Eye (tissue), 1 donor: ENCODE measurements at places on chromosomes 16 and 17.

GRCh38 chr16:17173281-17173680 is 297.5 kb downstream of the XYLT1 start:
- DNase-seq, result no peak

DNA sequence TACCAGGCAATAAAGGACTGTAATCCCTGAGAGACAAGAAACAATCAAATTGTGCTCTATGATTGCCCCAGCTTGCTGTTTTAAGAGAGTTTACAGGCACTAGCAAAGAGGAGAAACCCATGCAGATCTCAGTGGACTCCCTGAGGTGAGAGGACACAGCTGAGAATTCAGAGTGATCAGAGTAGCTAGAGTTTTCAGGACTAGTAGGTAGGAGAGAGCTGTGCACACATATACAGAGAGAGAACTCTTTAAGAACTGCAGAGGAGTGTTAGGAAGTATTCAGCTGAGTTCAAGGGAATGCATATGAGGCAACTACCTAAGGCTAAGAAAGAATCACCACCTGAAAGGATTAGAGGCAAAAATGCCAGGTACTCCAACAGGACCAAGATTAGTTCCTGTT is 904.8 kb downstream of the CDH8 start:
- no peak for DNase-seq

GRCh38 chr17:80365983-80366382 is 49.0 kb upstream of the ENDOV start:
- no peak for DNase-seq

- DNase-seq, result no peak
Observed at GRCh38 chr16:3480901-3481695, 14.2 kb downstream of the C16orf90 start.

- DNase-seq, result peak; percentile 65
Observed at GRCh38 chr17:75047398-75048098, 523 bp downstream of the KCTD2 start.

GRCh38 chr16:54928016-54928356 is 2.7 kb upstream of the IRX5 start:
- DNase-seq, result peak; percentile 80

GRCh38 chr17:35089586-35090296 is 26.2 kb upstream of the RFFL start:
- DNase-seq, result no peak

DNA sequence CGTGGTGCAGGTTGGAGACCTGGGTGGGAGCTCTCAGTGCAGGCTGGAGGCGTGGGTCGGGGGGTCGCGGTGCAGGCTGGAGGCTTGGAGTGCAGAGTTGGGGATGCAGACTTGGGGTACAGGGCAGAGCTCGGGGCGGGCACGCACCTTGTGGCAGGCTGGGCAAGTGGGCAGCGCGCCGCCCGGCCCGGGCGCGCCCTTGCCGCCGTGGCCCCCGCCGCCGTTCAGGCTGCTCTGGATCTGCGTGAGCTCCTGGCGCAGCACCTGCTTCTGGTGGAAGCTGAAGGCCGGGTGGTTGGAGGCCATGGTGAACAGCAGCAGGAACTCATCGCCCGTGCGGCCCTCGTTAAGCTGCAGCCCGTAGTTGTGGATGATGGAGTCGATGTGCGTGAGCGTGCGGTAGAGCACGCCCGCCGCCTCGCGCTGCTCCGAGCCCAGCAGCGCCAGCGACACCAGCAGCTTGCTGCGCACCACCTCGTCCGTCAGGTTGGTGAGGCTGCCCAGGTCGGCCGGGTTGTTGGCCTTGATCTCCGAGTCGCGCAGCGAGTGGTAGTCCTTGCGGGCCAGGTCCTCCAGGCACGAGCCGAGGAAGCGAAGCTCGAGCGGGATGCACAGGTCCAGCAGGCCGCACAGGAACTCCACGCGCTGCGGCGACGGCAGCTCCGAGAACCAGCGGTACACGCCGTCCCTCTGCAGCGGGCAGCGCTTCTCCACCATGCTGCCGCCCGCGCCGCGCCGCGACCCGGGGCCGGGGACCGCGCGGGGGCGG is 1.1 kb downstream of the ZCCHC14 start:
- peak; percentile 58 for DNase-seq

DNA sequence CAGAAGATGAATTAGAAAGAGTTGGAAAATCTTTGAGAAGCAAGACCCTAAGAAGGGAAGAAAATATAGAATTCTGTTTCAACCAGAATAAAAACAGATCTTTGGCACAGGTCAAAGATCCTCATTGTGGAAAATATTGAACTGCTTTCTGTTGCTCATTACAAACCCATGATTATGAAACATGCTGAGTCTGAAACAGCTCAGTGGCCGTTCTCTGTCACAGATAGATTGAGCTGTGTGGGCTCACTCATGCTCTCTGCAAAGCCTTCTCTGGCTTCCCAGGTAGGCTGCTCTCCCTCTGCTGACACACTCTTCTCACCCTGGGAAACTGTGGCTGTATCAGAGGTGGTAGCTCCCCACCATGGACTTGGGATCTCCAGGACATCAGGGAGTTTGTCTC is 3.4 kb upstream of the KRT38 start:
- no peak for DNase-seq

- DNase-seq, result peak; percentile 72
Observed at GRCh38 chr17:38560503-38561318, 45.0 kb downstream of the SRCIN1 start.

DNA sequence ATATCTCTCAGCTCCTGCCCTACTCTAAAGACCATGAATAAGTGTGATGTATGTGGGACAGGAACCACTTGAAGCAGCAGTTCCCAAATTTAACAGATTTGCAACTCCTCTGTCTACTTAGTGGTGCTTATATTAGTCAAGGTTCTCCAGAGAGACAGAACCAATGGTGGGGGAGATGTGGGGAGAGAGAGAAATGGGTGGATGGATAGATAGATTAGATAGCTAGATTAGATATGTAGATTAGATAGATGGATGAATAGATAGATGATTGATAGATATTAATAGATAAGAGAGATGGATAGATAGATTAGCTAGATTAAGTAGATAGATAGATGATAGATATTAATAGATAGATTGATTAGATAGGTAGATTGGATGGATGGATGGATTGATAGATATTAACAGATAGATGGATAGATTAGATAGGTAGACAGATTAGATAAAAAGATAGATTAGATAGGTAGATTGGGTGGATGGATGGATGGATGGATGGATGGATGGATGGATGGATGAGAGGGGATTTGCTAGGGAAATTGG is 154.0 kb upstream of the NOL11 start:
- DNase-seq, result no peak

DNA sequence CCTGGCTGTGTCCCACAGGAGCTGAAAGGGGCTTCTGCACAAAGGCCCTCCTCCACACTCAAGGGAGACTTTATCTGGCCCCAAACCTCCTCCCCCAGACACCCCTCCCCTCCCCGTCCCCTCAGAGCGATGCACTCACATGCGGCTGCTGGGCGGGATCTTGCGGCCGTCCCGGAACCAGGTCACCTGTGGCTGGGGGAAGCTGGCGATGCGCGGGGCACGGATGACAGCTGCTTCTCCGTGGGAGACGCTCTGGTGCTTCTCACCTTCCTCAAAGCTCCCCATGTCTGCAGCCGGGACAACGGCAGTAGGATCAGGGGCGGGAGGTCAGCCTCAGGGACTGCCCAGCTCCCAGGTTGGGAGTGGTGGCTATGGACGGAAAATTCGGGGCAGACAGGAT is 144.0 kb upstream of the CDC42EP4 start:
- no peak for DNase-seq

GRCh38 chr17:42010898-42011516 is 6.2 kb downstream of the DNAJC7 start:
- DNase-seq, result no peak

DNA sequence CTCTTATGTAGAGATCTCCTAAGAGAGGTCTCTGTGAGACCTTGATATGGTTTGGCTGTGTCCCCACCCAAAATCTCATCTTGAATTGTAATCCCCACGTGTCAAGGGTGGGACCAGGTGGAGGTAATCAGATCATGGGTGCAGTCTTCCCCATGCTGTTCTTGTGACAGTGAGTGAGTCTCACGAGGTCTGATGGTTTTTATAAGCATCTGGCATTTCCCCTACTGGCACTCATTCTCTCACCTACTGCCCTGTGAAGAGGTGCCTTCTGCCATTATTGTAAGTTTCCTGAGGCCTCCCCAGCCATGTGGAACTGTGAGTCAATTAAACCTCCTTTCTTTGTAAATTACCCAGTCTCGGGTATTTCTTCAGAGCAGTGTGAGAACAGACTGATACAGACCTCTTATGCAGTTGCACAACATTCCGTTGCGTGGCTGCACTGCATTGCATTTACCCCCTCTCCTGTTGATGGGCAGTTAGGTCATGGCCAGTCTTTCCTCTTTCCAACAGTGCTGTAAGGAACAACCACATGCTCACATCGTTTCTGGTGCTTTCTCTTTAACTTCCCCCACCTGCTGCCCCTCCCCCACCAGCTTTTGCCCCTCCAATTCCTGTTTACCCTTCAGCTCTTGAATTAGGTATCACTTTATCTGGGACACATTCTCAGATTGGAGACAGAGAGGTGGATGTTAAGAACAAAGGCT is 43.6 kb upstream of the MED9 start:
- no peak for DNase-seq

GRCh38 chr17:4978726-4979125 is 8.7 kb downstream of the CAMTA2 start:
- DNase-seq, result no peak

- no peak for DNase-seq
Observed at GRCh38 chr16:21683184-21683583, 19.4 kb downstream of the OTOA start.

GRCh38 chr17:7825206-7825990 is 8.6 kb upstream of the KDM6B start:
- DNase-seq, result peak; percentile 78

- no peak for DNase-seq
Observed at GRCh38 chr16:5875416-5875815, 777.8 kb upstream of the EEF2KMT start.

DNA sequence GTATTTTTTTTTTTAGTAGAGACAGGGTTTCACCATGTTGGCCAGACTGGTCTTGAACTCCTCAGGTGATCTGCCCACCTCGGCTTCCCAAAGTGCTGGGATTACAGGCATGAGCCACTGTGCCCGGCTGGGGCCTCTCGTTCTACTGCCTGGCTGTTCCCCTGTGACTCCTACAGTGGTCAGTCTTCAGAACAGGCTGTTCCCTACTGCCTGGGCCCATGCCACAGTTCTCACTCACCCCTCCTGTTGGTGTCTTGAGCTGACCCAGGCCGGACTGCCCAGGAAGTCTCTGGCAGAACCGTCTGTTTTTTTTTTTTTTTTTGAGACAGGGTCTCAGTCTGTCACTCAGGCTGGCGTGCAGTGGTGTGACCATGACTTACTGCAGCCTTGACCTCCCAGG is 3.3 kb downstream of the CDK3 start:
- DNase-seq, result no peak

DNA sequence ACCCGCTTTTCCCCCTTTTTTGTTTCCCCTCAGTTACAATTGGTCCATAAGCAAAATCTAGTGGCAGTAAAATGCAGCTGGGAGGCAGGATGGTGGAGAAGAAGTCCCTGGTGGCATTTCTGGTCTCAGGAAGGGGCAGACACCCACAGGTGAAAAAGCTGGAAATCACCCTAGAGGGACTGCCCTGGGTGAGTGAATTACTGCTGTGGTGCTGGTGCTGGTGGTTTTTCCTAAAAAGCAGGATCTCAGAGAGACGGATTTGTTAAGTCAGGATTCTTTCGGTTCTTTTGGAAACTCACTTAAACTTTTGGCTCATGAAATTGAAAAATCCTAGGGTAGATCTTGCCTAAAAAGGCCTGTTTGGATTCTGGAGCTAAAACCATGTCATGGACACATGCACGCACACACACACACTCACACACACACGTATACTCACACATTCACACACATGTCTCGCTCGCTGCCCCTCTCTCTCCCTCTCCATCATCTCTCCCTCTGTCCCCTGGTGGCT is 65.8 kb downstream of the NKD1 start:
- no peak for DNase-seq

- DNase-seq, result no peak
Observed at GRCh38 chr16:4495766-4496165, 19.6 kb downstream of the HMOX2 start.

DNA sequence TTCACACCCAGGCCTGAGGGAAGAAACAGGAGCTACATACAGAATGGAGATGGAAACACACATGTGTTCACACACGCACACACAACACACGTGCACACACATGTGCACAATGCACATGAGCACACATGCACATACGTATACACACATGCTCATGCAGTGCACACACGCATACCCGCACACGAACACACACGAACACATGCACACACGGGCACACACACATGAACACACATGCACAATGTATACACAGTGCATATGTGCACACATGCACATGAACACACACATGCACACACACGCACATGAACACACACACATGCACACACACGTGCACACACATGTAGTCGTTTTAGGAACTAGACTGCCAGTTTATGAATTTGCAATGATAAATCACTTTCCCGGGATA is 49.3 kb upstream of the CDR2 start:
- DNase-seq, result no peak

DNA sequence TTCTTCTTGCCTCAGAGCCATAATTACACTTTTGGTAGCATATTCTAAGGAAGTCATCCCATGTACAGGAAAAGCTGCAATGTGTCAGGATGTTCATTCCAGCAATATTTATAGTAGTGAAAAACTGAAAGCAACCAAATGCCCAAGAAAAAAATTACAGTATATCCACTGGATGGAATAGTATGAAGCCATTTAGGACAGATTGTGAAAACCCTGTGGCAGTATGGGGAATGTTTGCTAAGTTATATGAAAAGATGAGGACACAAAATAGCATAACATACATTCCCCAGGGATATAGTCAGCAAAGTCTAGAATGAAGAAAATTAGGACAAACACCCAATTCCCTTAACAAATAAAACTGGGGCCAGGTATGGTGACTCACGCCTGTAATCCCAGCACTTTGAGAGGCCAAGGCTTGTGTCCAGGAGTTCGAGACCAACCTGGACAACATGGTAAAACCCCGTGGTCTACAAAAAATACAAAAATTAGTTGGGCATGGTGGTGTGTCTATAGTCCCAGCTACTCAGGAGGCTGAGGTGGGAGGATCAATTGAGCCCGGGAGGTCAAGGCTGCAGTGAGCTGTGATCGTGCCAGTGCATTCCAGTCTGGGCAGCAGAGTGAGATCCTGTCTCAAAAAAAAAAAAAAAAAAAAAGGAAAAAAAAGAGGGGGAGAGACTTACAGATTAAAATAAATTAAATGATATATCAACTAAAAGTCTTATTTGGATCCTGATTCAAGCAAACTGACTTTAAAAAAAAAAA is 2.3 kb downstream of the LRRC3C start:
- DNase-seq, result no peak

DNA sequence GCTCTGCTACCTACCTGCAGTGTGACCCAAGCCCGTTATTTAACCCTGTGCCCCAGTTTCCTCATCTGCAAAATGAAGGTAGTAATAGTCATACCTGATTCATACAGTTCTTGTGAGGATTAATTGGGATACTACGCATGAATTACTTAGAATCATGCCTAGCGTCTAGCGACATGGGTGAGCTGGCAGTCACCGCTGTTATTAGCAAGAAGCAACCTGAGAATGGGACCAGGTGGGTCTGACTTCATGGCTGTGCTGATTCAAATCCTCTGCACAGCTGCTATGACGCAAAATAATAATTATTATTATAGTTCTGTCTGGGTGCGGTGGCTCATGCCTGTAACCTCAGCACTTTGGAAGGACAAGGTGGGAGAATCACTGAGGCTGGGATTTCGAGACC is 7.9 kb downstream of the SOCS1 start:
- DNase-seq, result no peak
